ENCODE measurements at places on chromosomes 12 and 14.
A peak's percentile ranks its signal among the peaks of the same experiment; 100 is the strongest.

DNA sequence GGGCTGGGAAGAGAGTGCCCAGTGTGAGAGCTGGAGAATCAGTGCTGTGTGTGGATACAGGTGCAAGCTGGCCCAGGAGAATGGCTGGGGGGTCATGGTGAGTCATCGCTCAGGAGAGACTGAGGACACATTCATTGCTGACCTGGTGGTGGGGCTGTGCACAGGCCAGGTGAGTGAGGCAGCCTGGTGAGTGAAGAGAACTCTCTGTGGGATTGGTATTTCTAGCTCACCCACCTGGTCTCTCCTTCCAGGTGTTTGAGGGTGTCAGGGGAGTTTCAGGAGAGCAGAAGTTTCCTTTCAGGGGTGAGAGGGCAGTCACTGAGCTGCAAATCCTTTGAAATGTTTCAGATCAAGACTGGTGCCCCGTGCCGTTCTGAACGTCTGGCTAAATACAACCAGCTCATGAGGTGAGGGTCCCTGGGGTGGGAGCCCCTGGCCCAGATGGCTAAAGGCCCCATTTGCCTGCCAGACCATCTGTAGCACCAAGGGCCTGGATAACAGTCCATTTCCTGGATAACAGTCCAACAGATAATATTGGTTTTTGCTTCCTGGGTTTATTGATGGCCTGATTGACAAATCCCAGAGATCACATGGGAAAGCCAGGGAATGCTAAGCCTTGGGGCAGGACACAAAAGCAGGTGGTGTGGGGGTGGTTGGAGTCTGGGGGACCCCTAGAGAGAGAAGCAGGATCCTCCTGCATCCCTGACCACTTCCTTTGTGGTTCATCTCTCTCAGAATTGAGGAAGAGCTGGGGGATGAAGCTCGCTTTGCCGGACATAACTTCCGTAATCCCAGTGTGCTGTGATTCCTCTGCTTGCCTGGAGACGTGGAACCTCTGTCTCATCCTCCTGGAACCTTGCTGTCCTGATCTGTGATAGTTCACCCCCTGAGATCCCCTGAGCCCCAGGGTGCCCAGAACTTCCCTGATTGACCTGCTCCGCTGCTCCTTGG, 5.5 kb upstream of the ATN1 start:
- DNase-seq, result no peak

DNA sequence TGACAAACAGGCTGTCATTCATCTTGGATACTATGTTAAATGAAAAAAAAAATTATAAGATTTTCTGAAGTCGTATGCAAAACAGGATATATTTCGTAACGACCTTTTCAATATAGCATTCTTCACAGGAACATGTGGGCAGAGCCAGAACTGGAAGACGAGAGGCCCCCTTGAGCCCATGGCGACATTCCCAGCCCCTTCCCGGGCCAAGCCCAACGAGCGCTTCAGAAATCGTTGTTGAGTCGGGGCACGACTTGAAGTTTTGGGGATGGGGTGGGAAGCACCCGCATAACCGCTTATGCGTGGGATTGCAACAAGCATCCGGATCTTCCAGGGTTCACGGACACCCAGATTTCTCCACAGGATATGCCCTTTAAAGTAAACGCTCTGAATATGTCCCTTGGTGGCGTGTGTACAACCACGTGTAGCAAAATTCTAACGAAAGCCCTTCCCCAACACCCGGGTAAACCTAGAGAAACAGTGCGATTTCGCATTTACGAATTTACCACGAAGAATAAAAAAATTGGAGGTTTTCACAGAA, 736 bp downstream of the C14orf39 start:
- no peak for DNase-seq

DNA sequence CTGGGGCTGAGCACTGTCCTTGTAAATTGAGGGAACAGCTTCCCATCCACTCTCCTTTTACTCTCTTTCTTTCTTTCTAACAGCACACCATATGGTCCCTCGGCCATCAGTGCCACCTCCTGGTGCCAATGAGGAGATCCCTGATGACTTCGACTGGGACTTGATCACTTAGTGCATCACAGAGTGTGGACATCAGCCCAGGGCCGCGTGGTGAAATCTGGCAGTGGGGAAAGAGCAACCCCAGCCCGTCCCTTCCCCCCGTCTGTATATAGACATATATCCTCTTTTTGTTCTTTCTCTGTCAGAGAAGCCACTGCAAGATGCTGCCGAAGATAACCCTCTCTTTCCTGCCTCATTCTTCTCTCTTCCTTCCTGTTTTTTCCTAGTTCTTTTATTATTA, 13.5 kb downstream of the C3AR1 start:
- no peak for DNase-seq

DNA sequence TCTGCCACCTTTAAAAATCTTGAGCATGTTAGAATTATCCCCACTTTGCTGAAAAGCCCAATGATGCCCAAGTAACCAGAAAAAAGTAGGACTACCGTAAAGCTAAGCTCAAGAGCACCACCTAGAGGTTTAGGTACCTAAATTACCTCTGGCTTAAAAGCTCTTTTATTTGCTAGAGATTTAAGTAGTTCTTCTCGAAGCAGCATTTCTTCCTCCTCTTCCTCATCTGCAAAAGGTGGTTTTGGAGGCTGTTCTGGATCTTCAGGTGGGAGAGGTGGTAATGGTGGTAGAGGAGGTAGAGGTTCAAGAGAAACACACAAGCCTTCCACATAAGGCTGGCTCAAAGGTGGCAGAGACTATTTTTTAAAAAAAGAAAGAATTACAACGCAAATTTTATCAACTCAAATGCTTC, 26.9 kb downstream of the ZFC3H1 start:
- DNase-seq, result peak; percentile 67

GRCh38 chr14:51180577-51180976, 59.5 kb upstream of the TMX1 start:
- no peak for DNase-seq

Data from fibroblast of upper back skin (primary cell).